ENCODE measurements at places on chromosomes 5 and 9. TPM values are rescaled to one million over a fixed set of nuclear protein-coding genes. Genes with fewer than 3 reads are reported as not detected.

The MZB1 gene
- total RNA-seq: not detected

The SHLD3 gene
- total RNA-seq: 1.8 TPM

The CCL21 gene
- total RNA-seq: not detected

The MARCHF11 gene
- not detected for total RNA-seq

The RPP25L gene
- total RNA-seq: 15.1 TPM
